NCI-H460 (cell line): ENCODE measurements at places on chromosomes 2 and 18.
A peak's percentile ranks its signal among the peaks of the same experiment; 100 is the strongest.

DNA sequence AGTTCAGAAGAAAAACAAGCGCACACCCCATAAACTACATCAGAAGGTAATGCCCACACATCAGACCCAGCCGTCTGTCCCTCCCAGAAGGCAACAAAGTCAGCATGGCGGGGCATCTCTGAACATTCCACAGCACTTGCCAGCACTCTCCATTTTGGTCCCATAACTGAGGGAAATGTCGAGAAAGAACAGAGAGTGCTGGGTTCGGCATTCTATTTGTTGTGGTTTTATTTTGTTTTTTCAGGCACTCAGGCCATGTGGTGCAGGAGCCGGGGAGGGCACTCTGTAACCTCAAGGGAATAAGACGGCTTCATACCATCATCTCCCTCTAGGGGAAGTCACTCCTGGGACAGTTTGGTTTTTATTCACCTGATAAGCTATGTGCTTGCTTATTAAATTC lies 156.0 kb downstream of the SEPTIN10 start:
- no peak for DNase-seq

DNA sequence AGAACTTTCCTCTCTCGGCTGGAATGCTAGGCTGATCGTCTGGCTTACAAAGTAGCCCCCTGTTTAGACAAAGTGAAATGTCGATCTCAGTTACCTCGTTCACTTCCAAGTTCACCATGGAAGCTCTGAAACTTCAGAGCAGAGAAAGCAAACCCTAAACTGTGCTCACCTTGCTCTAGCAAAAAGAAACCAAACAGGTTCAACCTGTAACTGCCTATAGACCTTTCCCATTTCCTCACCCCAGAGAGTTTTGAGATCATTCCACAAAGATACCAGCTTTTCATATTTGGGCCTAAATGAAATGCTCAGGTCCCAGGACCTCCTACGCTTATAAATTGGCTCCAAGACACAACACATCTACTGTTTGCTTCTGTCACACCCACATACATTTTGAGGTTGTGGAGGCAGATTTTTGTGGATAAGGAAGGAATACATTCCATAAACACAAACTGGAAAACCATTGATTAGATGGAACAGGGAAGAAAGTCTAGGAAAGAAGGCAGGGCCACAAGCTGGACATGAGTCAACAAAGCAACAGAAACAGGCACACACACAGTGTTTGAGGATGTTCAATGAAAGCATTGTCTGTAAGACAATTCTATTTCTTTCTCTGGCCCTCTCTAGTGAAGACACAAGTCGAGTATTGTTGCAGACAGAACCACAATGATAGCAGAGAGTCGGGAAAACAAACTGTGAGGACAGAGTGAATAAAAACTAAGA lies 52.8 kb upstream of the TGIF1 start:
- DNase-seq, result no peak

DNA sequence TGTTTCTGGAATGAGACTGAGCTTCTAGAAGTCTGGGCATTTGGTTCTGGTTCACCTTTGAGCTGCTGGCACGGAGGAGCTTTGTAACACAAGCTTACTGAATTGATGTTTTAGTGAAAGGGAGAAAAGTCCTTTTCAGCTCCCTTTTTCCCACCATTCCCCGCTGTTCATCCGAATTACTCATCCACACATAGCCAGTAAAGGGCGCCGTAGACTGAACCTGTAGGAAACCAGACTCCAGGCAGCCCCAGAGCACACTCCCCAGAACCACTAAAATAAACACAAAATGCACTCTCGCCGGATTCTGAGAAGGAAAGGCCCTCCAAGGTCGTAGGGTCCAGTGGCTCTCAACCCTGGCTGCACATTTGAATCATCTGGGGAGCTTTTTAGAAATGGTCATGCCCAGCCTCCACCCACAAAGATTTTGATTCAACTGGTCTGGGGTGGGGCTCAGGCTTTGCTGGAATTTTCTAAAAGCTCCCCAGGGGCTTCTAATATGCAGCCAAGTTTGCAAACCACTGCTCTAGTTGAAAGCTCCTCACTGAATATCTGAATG lies 29.6 kb downstream of the TCF7L1 start:
- DNase-seq, result no peak

- DNase-seq, result no peak
Observed at GRCh38 chr2:209091056-209091455, 332.8 kb upstream of the MAP2 start.

DNA sequence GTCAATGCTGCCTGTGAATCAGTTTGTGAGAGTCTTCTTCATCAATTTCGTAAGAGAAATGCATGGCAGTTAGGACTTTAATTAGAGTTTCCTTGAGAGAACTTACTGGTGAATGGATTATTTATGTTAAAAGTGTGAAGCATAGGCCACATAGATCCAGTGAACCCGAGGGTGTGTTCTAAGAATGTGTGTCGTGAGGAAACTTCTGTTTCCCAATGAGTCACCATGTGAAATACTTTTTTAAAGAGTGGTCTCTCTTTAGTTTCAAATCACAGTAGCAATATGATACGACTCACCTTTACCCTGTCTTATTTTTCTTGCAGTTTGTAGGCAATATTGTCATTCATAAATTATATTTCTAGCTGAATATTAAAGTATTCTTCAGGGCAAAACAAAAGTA lies 18.5 kb downstream of the THSD7B start:
- DNase-seq, result no peak

DNA sequence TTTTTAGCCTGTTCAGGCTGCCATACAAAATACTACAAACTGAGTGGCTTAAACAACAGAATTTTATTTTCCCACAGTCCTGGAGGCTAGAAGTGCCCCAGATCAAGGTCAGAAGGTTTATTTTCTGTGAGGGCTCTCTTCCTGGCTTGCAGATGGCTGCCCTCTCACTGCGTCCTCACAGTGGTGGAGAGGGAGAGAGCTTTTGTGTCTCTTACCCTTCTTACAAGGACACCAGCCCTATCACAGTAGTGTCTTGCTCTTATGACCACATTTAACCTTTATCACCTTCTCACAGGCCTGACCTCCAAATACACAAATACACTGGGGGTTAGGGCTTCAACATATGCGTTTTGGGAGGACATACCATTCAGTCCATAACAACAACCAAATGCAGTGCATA lies 11.7 kb downstream of the WDR7 start:
- DNase-seq, result no peak

DNA sequence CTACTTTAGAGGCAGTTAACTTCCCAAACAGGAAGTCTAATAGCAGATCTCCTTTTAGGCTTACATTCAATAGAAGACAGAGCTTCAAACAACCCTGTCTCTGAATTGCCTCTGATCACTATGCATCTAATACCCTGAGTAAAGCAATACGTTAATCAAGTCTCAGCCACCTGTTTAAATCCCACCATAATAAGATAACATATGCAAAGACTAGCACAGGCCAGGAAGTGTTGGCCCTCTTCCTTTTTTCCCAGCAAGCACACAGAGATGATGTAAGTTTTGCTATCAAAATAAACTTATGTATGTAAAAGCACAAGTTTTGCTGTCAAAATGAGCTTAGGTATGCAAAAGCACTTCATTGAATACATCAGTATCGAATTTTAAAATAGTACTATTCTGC lies 385.5 kb downstream of the RND3 start:
- no peak for DNase-seq

- DNase-seq, result no peak
Observed at GRCh38 chr2:226971770-226972169, 135.9 kb downstream of the RHBDD1 start.

GRCh38 chr2:109715313-109715805 lies 78.7 kb upstream of the RGPD5 start:
- no peak for DNase-seq

- DNase-seq, result no peak
Observed at GRCh38 chr2:95025406-95026319, at the start of gene MAL. Gene MAL, plus strand, starts transcription at chr2:95025708. Its CDS starts 85 bp downstream, at chr2:95025793.

GRCh38 chr2:218997731-218998130 lies 4.5 kb upstream of the CRYBA2 start:
- no peak for DNase-seq

- peak; percentile 39 for DNase-seq
Observed at GRCh38 chr2:105521176-105521575, 122.3 kb upstream of the FHL2 start.

GRCh38 chr18:74682141-74682990 lies 84.7 kb downstream of the ZNF407 start:
- no peak for DNase-seq

- no peak for DNase-seq
Observed at GRCh38 chr2:174730698-174731018, 33.6 kb downstream of the CHRNA1 start.

GRCh38 chr18:7921938-7922587 lies 354.9 kb downstream of the PTPRM start:
- peak; percentile 81 for DNase-seq
